Naive thymus-derived CD8-positive, alpha-beta T cell (primary cell): ENCODE measurements at places on chromosomes 11 and 22. TPM values are rescaled to one million over a fixed set of nuclear protein-coding genes. Genes with fewer than 3 reads are reported as not detected.

- peaks cover 33% of the 10 kb centered on the region for H3K36me3 ChIP-seq
- no peak for DNase-seq
- no peaks in the 10 kb centered on the region for H3K27me3 ChIP-seq
- peak overlapping the region; percentile 53 for H3K27ac ChIP-seq
Measured at GRCh38 chr11:128453444-128454336, 133.7 kb downstream of the ETS1 start.

DNA sequence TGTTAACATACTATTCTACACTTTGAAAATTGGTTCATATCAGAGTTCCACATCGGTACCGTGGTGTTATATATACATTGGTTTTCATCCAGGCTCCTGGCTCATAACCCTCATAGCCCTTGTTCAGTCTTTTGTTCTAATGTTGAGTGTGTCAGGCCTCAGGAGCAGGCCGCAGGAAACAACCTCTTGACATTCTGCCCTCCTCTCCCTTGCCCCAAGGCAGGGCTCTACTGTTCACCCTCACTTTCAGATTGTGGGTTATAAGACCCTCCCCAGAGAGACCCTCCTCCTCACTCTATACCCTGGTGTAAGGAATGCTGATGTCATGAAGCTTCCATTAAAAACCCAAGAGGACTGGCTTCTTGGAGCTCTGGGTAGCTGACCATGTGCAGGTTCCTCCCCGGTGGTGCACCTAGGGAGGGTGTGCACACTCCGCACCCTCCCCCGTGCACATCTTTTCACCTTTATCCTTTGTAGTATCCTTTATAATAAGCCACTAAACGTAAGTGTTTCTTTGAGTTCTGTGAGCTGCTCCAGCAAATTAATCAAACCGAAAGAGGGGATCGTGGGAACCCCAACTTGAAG is 12.1 kb downstream of the SSH3 start:
- no peak for DNase-seq
- peak overlapping the region; percentile 33 for H3K27ac ChIP-seq
- H3K27me3 ChIP-seq = no peaks in the 10 kb centered on the region
- H3K4me1 ChIP-seq = peaks cover 45% of the 10 kb centered on the region
- H3K36me3 ChIP-seq = no peaks in the 10 kb centered on the region

GRCh38 chr22:23182309-23183060 is 2.2 kb downstream of the BCR start:
- peaks cover 17% of the 10 kb centered on the region for H3K36me3 ChIP-seq
- DNase-seq = peak; percentile 57
- H3K27me3 ChIP-seq = no peaks in the 10 kb centered on the region
- H3K4me1 ChIP-seq = peaks cover 77% of the 10 kb centered on the region
- H3K27ac ChIP-seq = peak overlapping the region; percentile 87

- H3K36me3 ChIP-seq = no peaks in the 10 kb centered on the region
- H3K27me3 ChIP-seq = no peaks in the 10 kb centered on the region
- H3K27ac ChIP-seq = no peak overlapping the region
- DNase-seq = no peak
- no peak overlapping the region for H3K4me3 ChIP-seq
Measured at GRCh38 chr11:98979205-98979604, 41.5 kb upstream of the CNTN5 start.

DNA sequence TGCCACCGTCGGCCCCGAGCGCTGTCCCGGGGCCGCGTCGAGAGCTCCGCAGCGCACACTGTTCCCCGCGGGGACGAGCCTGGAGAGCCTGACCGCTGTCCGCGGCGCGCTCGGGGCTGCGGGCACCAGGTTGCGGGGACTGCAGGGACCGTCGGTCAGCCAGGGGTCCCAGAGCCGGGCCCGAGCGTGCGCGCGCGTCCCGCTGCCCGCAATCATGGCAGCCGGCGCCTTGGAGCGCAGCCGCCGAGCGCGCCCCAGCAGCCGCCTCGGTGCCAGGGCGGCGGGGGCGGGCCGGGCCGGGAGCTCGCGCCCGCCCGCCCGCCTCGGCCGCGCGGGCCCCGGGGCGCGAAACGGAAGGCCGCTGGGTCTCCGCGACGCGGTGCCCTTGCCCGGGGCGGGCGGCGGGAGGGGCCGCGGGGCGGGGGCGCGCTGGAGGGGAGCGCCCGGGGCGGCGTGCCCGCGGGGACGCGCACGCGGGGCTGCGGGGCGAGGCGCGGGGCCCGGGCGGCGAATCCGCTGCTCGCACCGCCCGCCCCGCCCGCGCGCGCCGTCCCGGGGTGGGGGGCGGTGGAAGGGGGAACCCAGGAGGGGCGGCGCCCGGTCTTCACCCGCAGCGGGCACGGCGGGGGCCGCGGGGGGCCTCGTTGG is 79.4 kb upstream of the PPARA start:
- no peak overlapping the region for H3K27ac ChIP-seq
- H3K4me3 ChIP-seq = no peak overlapping the region
- no peak for DNase-seq
- H3K36me3 ChIP-seq = peaks cover 4% of the 10 kb centered on the region

- DNase-seq = no peak
- H3K36me3 ChIP-seq = no peaks in the 10 kb centered on the region
- H3K27ac ChIP-seq = no peak overlapping the region
- no peaks in the 10 kb centered on the region for H3K4me1 ChIP-seq
Measured at GRCh38 chr22:47543447-47543846, 781.0 kb downstream of the TBC1D22A start.

DNA sequence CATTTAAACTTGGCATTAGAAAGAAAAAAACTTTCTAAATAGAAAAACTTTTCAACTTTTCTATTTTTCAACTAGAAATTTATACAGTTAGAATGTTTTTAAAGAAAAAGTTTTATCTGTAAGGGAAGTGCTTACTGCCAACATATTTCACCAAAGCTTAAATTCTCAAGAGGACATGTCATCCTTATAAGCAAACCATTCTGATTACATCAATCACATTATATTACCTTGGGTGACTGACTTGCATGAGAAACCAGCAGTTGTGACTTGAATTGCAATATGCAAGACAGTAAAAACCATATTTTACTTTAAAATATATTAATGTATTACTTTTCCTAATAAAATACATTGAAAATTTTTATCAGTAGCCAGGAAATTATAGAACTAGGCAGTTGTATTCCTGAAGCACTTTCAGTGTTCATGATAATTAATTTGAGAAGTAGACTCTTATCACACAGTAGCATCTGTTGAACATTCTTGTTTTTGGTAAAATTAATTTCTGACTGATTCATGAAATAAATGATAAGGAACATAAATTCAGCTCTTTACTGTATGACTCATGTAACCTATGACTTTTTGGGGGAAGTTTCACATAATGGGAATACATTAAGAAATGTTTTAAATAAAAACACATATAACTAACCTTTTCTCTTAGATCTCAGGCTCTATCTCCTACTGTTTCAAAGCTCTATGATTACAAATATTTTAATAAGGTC is 345.0 kb upstream of the CCDC179 start:
- no peaks in the 10 kb centered on the region for H3K36me3 ChIP-seq
- DNase-seq = no peak
- no peaks in the 10 kb centered on the region for H3K27me3 ChIP-seq
- H3K4me1 ChIP-seq = no peaks in the 10 kb centered on the region

GRCh38 chr11:37124384-37124783 is 526.3 kb upstream of the RAG2 start:
- no peak overlapping the region for H3K4me3 ChIP-seq
- no peak overlapping the region for H3K27ac ChIP-seq
- no peaks in the 10 kb centered on the region for H3K27me3 ChIP-seq
- H3K4me1 ChIP-seq = no peaks in the 10 kb centered on the region
- no peaks in the 10 kb centered on the region for H3K36me3 ChIP-seq

DNA sequence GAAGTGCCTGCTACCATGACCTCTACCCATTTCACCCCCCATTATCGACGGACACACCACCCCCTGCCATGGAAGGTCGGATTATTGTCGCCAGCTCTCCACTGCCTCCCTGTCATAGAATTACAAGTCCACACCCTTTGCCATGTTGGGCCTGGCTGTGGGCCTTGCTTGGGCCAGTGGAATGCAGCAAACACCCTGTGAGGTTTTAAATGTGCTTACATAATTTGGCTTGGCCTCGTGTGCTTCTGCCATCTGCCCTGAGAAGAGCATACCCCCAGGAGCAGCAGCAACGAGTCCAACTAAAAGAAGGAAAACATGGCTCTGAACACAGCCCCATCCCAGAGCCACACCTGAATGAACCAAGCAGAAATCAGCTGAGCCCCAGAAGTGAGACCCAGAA is 94.1 kb upstream of the PRDM11 start:
- H3K27me3 ChIP-seq = peaks cover 1% of the 10 kb centered on the region
- no peaks in the 10 kb centered on the region for H3K36me3 ChIP-seq
- DNase-seq = no peak
- no peak overlapping the region for H3K4me3 ChIP-seq

GRCh38 chr11:103499710-103500340 is 390.6 kb downstream of the DYNC2H1 start:
- H3K4me3 ChIP-seq = no peak overlapping the region
- peaks cover 6% of the 10 kb centered on the region for H3K36me3 ChIP-seq
- no peak overlapping the region for H3K27ac ChIP-seq
- no peak for DNase-seq
- H3K4me1 ChIP-seq = no peaks in the 10 kb centered on the region

DNA sequence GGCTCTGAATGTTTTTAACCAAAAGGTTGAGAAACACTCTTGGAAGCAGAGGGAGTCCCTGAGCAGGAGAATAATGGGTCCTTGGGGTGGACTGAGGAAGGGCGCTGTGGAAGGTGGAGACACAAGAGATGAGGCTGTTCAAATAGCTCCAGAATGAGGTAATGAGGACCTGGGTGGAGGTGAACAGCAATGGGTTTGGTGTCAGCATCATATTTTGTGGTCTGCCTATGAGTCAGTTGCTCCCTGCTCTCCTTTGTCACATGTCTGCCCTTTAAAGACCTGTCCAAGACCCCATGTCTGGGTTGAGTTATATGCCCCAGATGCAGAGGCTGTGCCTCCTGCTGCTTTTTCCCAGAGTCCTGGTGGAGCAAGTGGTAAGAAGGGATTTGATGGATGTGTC is 113.6 kb downstream of the BARX2 start:
- no peak for DNase-seq
- no peaks in the 10 kb centered on the region for H3K36me3 ChIP-seq
- no peak overlapping the region for H3K27ac ChIP-seq
- H3K27me3 ChIP-seq = peaks cover 9% of the 10 kb centered on the region

DNA sequence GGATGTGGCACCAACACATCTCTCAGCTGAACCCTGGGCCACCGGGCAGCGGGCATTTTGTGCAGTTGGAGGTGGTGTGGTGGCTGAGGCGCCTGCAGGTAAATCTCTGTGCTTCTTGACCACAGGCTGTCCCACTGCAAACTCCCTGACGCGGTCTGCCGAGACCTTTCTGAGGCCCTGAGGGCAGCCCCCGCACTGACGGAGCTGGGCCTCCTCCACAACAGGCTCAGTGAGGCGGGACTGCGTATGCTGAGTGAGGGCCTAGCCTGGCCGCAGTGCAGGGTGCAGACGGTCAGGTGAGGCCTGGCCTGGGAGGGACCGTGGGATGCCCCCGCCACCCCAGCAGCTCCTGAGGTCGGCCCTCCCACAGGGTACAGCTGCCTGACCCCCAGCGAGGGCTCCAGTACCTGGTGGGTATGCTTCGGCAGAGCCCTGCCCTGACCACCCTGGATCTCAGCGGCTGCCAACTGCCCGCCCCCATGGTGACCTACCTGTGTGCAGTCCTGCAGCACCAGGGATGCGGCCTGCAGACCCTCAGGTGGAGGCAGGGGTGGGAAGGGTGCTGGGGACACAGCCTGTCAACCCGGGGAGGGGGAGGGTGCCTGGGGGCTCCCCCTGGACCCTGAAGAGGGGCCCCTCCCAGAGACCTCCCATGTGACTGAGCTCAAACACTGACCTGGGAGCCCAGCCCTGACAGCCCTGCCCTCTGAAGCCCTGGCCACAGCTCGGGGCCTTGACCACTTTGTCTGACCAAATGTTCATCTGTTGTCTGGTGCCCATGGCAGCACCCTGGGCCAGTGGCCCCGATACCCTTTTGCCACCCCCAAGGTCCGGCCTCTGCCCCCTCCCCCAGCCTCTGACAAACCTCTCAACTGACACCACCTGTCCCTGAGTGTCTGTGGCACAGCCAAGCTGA is 4.6 kb upstream of the PGGHG start:
- no peaks in the 10 kb centered on the region for H3K27me3 ChIP-seq
- peaks cover 26% of the 10 kb centered on the region for H3K4me1 ChIP-seq
- DNase-seq = no peak
- H3K36me3 ChIP-seq = peaks cover 11% of the 10 kb centered on the region
- peak overlapping the region; percentile 94 for H3K27ac ChIP-seq

DNA sequence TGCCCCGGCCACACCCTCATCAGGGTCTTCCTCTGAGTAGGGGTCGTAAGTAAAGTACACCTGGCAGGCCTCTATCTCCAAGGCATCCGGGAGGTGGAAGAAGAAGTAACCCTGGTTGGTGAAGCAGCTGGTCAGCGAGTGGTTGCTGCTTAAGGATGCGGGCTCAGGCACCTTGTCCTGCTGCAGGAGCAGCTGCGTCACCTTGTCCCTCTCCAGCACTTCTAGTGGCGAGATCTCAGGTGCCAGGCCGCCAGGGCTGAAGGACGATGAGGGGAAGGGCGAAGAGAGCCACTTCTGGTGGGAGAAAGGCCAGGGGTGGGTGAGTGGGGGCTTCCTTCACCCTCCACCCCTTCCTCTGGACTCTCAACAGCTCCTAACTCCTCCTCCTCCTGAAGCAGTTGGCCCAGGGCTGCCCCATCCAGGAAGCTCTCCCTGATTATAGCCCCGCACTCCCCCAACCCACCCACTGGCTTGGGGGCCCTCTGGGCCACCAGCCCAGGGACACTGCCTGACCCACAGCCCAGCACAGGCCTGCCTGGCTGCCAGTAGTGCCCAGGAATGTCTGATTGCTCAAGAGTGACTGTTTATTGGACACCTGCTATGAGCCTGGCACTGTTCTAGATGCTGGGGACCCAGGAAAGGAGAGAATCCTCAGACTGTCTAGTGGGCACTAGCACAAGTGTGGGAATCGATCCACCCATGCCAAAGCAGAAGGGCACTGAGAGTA is 19.2 kb upstream of the TMPRSS6 start:
- H3K4me1 ChIP-seq = peaks cover 42% of the 10 kb centered on the region
- no peaks in the 10 kb centered on the region for H3K27me3 ChIP-seq
- peak overlapping the region; percentile 55 for H3K27ac ChIP-seq
- no peak overlapping the region for H3K4me3 ChIP-seq

The OR5AR1 gene
- total RNA-seq = not detected

The SCN4B gene
- total RNA-seq = not detected

The RAB36 gene
- total RNA-seq = 1.1 TPM

The CHST1 gene
- not detected for total RNA-seq

The SLC22A8 gene
- total RNA-seq = not detected

The SMTNL1 gene
- not detected for total RNA-seq
